Right renal pelvis (tissue), 4 donors: ENCODE measurements at places on chromosomes 16 and 17. TPM values are rescaled to one million over a fixed set of nuclear protein-coding genes. Genes with fewer than 3 reads are reported as not detected.
A peak's percentile ranks its signal among the peaks of the same experiment; 100 is the strongest.

Gene TMC5
- polyA plus RNA-seq, result 0.43 TPM

- no peak for DNase-seq
Observed at GRCh38 chr17:78122216-78122930, 6.2 kb downstream of the TMC6 start.

Gene ACSM5
- 4.4 TPM for polyA plus RNA-seq

DNA sequence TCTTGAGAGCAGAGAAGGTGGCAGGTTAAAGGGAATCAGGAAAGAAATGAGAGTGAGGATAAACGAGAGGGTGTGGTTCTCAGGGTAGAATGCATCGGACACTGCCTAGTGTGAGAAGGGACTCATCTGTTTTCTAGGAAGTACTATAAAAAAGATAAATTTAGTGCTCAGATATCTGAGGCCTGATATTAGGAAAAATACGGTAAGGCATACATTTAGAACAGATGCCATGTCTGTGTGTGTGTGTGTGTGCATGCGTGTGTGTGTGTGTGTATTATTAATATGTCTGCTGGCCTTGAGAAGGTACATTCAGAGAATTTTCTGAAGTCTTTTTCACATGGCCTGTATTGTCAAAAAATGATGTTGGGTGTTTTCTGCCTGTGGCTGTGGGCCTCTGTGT lies 414.8 kb downstream of the MAF start:
- DNase-seq, result no peak

GRCh38 chr17:19448341-19449268 lies 37.6 kb downstream of the RNF112 start:
- peak; percentile 90 for DNase-seq

DNA sequence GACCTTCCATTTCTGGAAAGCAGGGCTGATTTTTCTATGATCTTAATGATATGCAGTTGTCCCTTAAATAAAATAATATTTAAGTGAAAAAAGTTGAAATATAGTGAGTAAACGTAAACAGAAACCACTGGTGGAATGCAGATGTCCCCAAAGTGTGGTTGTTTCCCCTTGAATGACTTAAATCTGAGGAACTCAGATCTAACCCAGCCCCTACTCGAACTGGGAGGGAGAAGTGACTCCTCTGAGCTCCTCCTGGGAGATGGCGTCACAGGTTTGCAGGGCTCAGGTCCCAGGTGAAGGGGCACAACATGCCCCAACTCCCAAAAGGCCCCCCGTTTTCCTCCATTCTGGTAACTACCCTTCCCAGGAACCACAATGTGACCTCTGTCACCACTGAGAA lies 142.8 kb downstream of the IRF8 start:
- no peak for DNase-seq

- no peak for DNase-seq
Observed at GRCh38 chr17:77535435-77535834, 394.7 kb downstream of the SEC14L1 start.

GRCh38 chr17:40076591-40076990 lies 13.8 kb downstream of the THRA start:
- no peak for DNase-seq

GRCh38 chr17:72884066-72884465 lies 208.4 kb downstream of the SLC39A11 start:
- DNase-seq, result no peak

- no peak for DNase-seq
Observed at GRCh38 chr16:13351181-13351580, 449.8 kb downstream of the SHISA9 start.

DNA sequence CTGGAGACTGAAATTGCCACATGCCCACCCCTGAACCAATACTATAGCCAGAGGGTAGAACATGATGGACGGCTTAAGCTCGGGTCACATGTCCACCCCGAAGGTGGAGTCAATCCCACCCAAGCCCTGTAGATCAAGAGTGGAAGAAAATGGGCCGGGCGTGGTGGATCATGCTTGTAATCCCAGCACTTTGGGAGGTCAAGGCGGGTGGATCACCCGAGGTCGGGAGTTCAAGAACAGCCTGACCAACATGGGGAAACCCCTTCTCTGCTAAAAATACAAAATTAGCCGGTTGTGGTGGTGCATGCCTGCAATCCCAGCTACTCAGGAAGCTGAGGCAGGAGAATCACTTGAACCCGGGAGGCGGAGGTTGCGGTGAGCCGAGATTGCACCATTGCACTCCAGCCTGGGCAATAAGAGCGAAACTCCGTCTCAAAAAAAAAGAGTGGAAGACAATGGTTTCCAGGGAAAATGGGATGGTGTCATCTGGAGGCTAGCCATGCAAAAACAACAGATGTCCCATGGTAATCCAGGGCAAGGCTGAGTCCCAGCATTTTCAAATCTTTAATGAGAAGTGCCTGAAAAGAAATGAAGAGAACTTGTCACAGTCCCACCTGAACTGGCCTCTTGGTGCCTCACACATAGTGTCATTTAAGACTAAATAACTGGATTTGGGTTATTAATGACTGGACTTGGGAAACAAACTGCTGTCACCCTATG lies 30.1 kb downstream of the CD300LF start:
- DNase-seq, result no peak

DNA sequence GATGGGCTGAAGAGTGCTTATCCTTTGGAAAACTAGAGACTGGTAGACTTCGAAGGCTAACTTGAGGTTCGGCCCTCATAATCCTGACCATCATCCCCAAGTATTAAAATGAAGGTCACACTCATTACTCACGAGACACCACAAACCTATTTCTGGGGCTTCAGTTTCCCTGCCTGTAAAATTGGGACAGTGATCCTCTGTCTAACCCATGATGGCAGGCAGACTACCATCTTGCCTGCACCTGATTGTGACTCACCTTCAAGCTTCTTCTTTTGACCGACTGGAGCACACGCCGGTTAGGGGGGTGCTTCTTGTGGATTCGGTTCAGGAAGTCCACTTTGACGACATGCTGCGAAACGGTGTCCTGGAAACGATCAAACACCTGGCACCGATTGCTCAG lies 14.2 kb upstream of the DHRS13 start:
- DNase-seq, result no peak

DNA sequence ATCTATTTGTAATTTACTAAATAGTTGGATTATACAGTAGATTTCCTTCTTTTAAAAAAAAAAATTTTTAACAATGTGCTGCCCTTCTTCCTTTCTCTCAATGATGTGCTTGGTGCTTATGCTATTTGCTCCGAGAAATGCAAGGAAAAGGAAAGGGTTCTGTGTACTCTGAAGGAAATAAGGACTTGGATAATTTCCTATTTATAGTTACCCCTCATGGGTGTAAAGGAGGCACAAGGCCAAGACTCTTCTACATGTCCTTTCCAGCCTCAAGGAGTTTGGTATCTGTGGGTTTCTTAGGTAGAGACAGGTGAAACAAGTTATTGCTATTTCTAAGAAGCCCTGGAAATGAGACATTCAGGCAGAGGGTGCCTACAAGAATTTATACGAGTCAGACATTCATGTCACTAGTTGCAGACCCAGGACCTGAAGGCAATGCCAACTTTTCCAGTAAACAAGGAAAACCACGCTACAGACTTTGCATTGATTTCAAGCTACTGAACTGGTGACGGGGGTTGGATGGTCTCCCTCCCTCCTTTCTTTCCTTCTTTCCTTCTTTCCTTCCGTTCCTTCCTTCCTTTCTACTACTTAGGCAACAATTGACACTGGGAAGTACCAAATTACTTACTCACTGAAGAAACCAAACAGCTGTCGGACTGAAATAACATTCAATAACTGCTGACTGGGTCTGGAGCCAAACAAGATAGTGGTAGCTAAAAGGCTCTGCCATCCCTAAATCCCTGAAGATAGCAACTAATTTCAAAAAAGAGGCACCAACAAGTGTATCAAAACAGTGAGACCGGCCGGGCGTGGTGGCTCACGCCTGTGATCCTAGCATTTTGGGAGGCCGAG lies 33.8 kb upstream of the GHDC start:
- no peak for DNase-seq

DNA sequence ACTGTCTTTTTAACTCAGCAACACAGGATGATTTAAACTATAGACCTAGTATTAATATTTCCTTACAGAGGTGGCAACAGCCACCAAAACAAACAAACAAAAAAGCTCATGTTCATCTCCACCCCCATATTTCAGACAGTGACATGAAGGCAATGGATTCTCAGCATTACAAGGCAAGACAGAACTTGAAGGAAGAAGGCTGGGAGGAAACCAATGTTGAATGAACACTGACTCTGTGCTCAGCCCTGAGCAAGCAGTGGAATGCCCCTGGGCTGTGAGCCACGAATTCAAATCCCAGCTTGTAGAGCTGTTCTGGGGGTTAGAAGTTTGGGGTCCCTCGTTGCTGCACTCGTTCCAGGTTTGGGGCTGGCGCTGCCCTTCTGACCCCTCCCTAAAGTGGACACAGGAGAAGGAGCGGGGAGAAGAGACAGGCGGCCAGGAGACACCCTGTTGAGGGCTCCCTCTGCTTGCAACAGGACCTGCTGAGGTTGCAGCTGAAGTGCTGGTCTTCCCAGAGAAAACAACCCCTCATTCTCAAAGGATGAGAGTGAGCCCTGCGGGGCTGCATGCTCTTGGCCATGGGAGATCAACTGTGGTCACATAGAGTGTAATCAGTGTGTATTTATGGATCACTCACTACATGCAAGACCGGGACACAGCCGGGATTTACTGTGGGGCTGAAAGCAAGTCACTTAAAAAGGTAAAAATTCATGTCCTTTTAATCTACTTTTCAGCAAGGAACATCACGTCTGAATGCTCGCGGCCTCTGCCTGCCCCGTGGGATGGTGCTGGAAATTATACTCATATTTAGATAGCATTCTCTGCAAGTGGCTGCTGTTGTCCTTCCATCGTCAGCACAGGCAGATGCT lies 34.3 kb downstream of the MYH3 start:
- DNase-seq, result no peak

DNA sequence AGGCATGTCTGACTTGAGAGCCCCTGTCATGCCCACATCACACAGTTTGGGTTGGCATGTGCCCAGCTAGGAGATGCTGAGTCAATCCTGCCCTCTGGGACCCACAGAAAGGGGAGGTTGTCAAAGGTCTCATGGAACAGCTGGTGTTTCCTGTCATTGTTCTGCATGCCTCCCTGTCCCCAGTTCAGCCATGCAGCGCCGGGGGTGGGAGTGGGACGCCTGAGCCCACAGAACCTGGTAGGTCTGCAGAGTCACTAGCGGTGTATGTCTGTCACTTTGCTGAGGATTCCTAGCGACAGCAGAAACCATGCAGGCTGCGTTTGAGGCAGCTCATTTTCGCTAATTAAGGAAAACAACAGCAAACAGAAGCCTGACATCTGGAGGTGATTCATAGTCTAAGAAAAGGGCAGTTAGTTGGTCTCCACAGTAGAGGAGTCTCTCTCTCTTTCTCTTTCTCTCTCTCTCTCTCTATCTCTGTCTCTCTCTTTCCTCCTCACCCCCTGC lies 19.6 kb upstream of the CCL1 start:
- DNase-seq, result no peak

GRCh38 chr17:35778641-35779196 lies 16.7 kb downstream of the MMP28 start:
- DNase-seq, result no peak

DNA sequence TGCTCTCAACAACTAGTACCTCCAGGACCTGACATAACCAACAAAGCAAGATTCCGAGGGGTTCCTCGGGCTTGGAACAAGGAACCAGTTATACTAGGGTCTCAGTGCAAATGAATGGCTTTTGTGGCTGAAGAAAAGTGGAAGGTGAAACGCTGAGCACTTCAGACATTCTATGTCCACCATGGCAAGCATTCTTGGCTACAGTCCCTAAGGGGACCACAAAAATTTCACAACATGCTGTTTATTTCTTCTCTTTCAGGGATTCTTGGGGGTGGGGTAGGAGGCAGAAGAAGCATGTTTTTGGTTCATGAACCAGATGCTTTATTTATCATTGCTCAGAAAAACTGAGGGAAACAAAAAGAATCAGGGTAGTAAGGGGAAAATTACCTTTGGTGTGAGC lies 479.9 kb upstream of the CDH11 start:
- no peak for DNase-seq

DNA sequence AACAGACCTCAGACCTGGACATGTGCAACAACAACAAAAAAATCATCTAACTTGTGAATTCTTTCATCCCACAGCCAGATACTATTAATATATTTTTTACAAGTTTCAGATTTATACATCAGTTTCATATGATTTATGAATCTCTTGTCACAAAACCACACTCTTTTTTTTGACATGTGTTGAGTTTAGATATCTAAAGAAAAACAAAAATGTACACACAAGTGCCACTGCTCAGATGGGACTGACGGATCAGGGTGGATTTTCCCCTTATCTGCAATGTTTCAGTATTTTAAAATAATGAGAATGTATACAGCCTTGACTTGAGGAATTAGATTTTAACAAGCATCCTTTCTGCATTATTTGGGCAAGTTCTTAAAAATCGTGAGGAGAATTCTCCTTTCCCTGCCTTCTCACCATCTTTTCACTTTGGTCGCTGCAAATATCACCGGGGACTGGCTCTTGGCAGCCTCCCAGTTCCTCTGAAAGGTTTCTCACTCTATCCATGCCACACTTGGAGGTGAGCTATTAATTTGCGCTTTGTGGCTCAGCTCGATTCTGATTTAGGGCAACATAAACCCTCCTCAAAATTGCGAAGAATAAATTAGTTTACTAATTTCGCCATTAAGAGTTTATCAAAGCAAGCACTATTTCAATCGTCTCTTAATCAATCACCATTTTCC lies 225.7 kb downstream of the XYLT1 start:
- no peak for DNase-seq

Gene CCL15
- polyA plus RNA-seq, result 7.7 TPM

Gene IKZF3
- polyA plus RNA-seq, result 0.23 TPM

GRCh38 chr17:9331279-9332131 lies 244.1 kb downstream of the STX8 start:
- no peak for DNase-seq

Gene OSGIN1
- polyA plus RNA-seq, result 0.51 TPM

- no peak for DNase-seq
Observed at GRCh38 chr17:49501496-49501895, 6.4 kb downstream of the NGFR start.

GRCh38 chr17:68324654-68325336 lies 33.5 kb downstream of the ARSG start:
- no peak for DNase-seq

Gene STH
- polyA plus RNA-seq, result not detected

DNA sequence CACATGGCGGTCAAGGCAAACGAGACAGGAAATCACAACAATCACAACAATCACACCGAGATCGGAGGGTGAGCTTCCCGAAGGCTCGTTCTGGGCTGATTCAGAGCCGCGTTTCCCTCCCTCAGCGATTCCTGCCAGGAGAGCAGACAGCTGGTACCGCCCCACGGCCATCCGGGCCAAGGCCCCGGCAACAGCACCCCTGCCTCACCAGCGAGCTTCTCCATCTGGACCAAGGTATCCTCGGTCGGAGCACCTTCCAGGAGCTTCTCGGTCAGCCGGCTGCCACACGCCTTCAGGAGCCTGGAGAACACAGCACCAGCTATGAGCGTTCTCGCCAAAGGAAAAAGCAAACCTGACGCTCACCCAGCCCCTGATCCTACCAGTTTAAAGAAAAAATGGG lies 15.2 kb upstream of the PLD6 start:
- no peak for DNase-seq

GRCh38 chr17:12947047-12947446 lies 70.8 kb downstream of the ELAC2 start:
- DNase-seq, result no peak

- DNase-seq, result no peak
Observed at GRCh38 chr17:79992649-79993389, 42.9 kb downstream of the TBC1D16 start.

GRCh38 chr16:66926171-66926947 lies 1.0 kb upstream of the RRAD start:
- DNase-seq, result no peak
